ENCODE measurements at places on chromosomes 2 and 18. TPM values are rescaled to one million over a fixed set of nuclear protein-coding genes. Genes with fewer than 3 reads are reported as not detected.

DNA sequence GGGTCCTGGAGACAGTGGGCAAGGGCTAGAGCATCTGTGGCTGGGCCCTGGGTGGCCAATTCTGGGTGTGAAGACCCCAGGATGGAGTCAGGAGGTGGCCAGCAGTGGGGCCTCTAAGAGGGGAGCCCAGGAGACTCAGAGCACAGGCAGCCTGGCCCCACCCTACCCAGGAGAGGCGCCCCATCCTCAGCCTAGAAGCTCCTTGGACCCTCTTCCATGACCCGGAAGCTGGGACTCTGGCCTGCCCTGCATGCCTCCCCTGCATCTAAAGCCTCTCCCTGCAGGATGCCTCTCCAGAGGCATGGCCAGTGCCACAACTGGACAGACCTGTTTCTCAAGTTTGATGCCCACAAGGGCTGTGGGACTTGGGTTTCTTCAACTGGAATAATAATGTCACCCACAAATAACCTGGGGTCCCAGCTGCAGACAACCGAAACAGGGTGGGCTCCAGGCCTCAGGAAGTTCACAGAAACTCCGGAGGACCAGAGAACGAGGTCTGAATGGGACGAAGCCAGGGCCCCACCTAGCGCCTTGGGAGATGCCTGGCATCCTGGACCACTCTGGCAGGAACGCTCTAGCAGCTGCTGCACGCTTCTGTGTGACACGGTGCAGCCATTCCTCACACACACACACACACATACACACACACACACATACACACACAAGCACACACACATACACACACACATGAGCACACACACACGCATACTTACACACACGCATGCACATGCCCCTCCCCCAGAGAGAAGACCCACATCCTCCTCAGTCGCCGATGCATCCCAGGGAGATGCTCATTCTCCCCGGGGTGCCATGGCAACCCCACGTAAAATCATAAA lies 16.4 kb downstream of the KCNIP3 start:
- DNase-seq, result no peak
- H3K36me3 ChIP-seq, result no peaks in the 10 kb centered on the region
- H3K4me1 ChIP-seq, result peaks cover 6% of the 10 kb centered on the region
- no peak overlapping the region for H3K27ac ChIP-seq
- no peak overlapping the region for H3K4me3 ChIP-seq
- no peaks in the 10 kb centered on the region for H3K27me3 ChIP-seq

GRCh38 chr18:36183987-36184386 lies 3.3 kb upstream of the MOCOS start:
- no peak overlapping the region for H3K4me3 ChIP-seq
- H3K36me3 ChIP-seq, result no peaks in the 10 kb centered on the region
- H3K27me3 ChIP-seq, result peaks cover 19% of the 10 kb centered on the region
- DNase-seq, result no peak
- H3K27ac ChIP-seq, result no peak overlapping the region
- peaks cover 5% of the 10 kb centered on the region for H3K4me1 ChIP-seq

DNA sequence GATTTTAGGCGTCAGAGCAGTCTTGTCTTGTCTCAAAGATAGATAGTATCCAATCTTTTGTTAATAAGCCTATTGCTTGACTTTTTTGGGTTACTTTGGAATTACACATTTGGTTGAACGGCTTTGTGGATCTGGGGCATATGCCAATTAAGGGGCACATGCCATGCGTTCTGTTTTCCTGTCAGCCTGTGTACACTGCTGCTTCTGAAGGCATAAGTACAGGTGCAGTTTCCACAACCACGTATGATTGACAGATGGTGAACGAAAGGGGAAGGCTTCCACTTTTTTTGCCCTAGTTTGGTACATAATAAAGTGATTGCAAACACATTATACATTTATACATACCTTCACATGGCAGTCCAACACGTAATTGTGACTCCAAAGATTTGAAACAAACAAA lies 102.3 kb downstream of the RAPH1 start:
- H3K27ac ChIP-seq, result no peak overlapping the region
- no peak for DNase-seq
- H3K4me1 ChIP-seq, result no peaks in the 10 kb centered on the region
- peaks cover 9% of the 10 kb centered on the region for H3K36me3 ChIP-seq
- no peak overlapping the region for H3K4me3 ChIP-seq

DNA sequence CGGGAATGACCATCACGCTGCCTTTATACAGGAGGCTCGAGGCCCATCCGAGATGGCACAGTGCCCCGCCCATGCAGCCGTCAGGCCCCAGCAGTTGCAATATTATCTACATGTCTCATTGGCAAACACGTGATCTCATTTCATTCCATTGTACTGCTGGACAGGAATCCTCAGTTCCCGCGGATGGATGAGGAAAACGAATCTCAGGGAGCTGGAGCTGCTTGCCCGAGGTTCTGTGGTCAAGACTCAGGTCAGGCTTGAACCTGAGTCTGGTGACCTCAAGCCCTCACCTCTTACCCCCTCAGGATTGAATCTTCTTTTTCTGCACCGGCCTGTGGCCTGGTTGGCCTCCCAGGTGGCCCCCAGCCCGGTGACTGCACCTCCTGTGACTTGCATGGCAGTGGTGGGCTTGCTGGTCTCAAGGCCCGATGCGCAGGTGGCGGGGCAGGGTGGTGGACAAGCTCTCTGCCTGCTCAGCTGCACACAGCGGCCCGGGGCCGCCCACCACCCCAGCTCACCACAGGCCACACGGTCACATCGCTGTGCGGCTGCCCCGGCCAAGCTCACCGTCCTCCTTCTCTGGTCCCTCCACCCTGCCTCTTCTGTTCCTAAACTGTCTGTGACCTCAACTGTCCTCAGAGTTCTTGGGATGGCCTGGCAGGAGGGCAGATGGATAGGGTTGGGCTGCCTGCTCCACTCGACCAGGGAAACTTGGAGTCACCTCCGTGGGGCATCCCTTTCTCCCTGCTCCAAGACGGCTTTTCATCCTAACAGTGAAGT lies 52.0 kb upstream of the HS6ST1 start:
- H3K4me3 ChIP-seq, result no peak overlapping the region
- H3K4me1 ChIP-seq, result no peaks in the 10 kb centered on the region
- no peaks in the 10 kb centered on the region for H3K27me3 ChIP-seq
- no peaks in the 10 kb centered on the region for H3K36me3 ChIP-seq
- no peak for DNase-seq

GRCh38 chr2:219453671-219454590 lies 19.3 kb downstream of the SPEG start:
- H3K4me1 ChIP-seq, result peaks cover 5% of the 10 kb centered on the region
- H3K27ac ChIP-seq, result peak overlapping the region; percentile 30
- no peaks in the 10 kb centered on the region for H3K27me3 ChIP-seq
- H3K4me3 ChIP-seq, result no peak overlapping the region
- DNase-seq, result no peak

- H3K36me3 ChIP-seq, result no peaks in the 10 kb centered on the region
- DNase-seq, result no peak
- H3K4me1 ChIP-seq, result peaks cover 6% of the 10 kb centered on the region
- no peaks in the 10 kb centered on the region for H3K27me3 ChIP-seq
- no peak overlapping the region for H3K27ac ChIP-seq
Observed at GRCh38 chr18:24402209-24402785, 4.7 kb upstream of the OSBPL1A start.

- no peaks in the 10 kb centered on the region for H3K27me3 ChIP-seq
- no peaks in the 10 kb centered on the region for H3K36me3 ChIP-seq
- no peak overlapping the region for H3K4me3 ChIP-seq
- H3K27ac ChIP-seq, result no peak overlapping the region
Observed at GRCh38 chr18:28523758-28524475, 347.0 kb upstream of the CDH2 start.

GRCh38 chr2:184402381-184402780 lies 195.9 kb upstream of the ZNF804A start:
- DNase-seq, result no peak
- H3K27me3 ChIP-seq, result no peaks in the 10 kb centered on the region
- H3K27ac ChIP-seq, result no peak overlapping the region
- H3K36me3 ChIP-seq, result no peaks in the 10 kb centered on the region

DNA sequence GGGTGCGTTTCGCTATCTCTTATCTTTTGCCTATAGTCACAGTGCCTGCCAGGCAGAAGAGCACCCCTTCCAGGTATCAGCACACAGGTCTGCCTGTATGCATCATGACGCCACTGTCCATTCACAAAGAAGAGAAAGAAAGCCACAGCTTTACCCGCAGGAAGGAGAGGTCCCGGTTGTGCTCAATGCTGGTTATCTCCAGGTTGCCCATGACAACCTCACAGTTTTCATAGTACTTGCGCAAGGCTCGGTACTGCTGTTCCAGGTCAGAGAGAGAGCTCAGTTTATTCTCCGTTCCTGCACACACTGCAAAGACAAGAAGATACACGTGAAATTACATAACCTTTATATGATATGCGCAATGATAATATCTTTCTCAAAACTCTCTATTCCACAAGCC lies 414.0 kb downstream of the ERBB4 start:
- DNase-seq, result no peak
- no peaks in the 10 kb centered on the region for H3K27me3 ChIP-seq
- H3K27ac ChIP-seq, result no peak overlapping the region
- H3K36me3 ChIP-seq, result no peaks in the 10 kb centered on the region
- no peak overlapping the region for H3K4me3 ChIP-seq

- DNase-seq, result peak; percentile 9
- no peaks in the 10 kb centered on the region for H3K27me3 ChIP-seq
- no peak overlapping the region for H3K4me3 ChIP-seq
- no peak overlapping the region for H3K27ac ChIP-seq
- no peaks in the 10 kb centered on the region for H3K36me3 ChIP-seq
Observed at GRCh38 chr2:185245806-185246205, 492.8 kb upstream of the FSIP2 start.

- no peak overlapping the region for H3K27ac ChIP-seq
- H3K27me3 ChIP-seq, result no peaks in the 10 kb centered on the region
- peaks cover 8% of the 10 kb centered on the region for H3K4me1 ChIP-seq
- no peak for DNase-seq
Observed at GRCh38 chr2:128425216-128425615, 106.5 kb upstream of the HS6ST1 start.

DNA sequence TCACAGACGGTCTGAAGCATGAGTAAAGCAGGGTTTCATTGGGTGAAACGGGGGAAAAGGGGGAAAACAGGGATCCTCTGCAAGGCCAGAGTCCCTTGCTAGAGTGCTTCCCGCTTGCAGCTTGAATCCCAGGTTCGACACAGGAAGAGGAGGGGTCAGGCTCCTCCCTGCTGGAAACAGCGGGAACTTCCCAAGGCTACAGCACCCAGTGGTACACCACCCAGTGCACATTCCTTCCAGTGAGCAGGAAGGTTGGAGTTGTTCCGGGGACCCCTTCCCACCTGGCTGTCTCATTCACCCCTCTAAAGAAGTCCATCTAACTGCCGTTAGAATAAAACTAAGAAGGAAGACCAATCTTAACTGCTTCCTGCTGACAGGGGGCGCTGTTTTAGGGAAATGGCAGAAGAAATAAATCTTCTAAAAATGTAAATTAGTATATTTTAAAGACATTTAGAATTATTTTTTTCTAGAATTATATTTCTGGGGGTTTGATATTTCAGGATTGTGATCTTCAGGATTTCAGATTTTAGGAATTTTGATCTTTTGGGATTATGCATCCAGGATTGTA lies 230.9 kb downstream of the RBM43 start:
- DNase-seq, result no peak
- H3K4me3 ChIP-seq, result no peak overlapping the region
- H3K27me3 ChIP-seq, result no peaks in the 10 kb centered on the region
- no peaks in the 10 kb centered on the region for H3K36me3 ChIP-seq

GRCh38 chr2:241109210-241110088 lies 7.4 kb upstream of the MTERF4 start:
- H3K4me3 ChIP-seq, result no peak overlapping the region
- H3K27ac ChIP-seq, result no peak overlapping the region
- DNase-seq, result no peak
- peaks cover 14% of the 10 kb centered on the region for H3K36me3 ChIP-seq

- peak; percentile 15 for DNase-seq
- no peak overlapping the region for H3K27ac ChIP-seq
- no peaks in the 10 kb centered on the region for H3K4me1 ChIP-seq
- no peaks in the 10 kb centered on the region for H3K36me3 ChIP-seq
- peak overlapping the region; percentile 34 for H3K4me3 ChIP-seq
- peaks cover 72% of the 10 kb centered on the region for H3K27me3 ChIP-seq
Observed at GRCh38 chr18:33578518-33579348, 714 bp downstream of the ASXL3 start.

GRCh38 chr2:44573996-44574395 lies 212.2 kb downstream of the CAMKMT start:
- no peak overlapping the region for H3K4me3 ChIP-seq
- H3K36me3 ChIP-seq, result no peaks in the 10 kb centered on the region
- no peaks in the 10 kb centered on the region for H3K4me1 ChIP-seq
- no peaks in the 10 kb centered on the region for H3K27me3 ChIP-seq
- no peak for DNase-seq

- H3K27ac ChIP-seq, result no peak overlapping the region
- no peaks in the 10 kb centered on the region for H3K27me3 ChIP-seq
- DNase-seq, result peak; percentile 52
- H3K36me3 ChIP-seq, result no peaks in the 10 kb centered on the region
- H3K4me1 ChIP-seq, result no peaks in the 10 kb centered on the region
Observed at GRCh38 chr18:74342416-74343043, 26.9 kb downstream of the C18orf63 start.

DNA sequence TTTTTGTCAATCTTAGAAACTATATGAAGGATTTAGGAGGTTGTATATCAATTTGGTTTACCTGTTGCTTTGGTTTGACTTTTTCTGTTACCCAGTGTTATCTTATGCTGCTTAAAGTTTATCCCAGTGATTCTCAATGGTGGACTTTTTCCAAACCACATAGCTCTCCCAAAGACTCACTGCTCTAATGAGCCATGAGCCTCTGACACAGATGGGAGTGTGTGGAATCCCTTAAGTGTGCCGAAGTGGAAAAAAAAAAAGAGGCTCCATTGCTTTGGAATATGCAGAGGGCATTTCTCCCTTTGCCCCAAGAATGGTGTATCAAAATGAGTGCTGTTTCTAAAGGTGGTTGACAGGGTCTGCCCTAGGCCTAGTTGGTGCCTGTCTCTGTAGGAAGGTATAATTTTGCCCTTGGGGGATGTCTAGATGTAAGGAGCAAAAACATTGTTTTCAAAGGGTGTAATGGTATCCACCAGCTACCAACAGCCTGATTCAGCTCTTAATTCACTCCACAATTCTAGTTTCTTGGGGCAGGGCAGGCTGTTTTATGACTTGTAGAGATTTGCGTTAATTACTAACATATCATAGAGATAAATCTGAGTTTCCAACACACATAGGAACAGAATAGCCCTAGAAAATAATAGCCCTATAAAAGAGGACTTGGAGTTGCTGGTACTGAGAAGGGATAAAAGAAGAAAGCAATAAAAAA lies 64.3 kb upstream of the CYP26B1 start:
- peaks cover 4% of the 10 kb centered on the region for H3K4me1 ChIP-seq
- H3K36me3 ChIP-seq, result no peaks in the 10 kb centered on the region
- H3K27me3 ChIP-seq, result no peaks in the 10 kb centered on the region
- DNase-seq, result no peak

- DNase-seq, result no peak
- H3K4me3 ChIP-seq, result no peak overlapping the region
- H3K27me3 ChIP-seq, result no peaks in the 10 kb centered on the region
- no peak overlapping the region for H3K27ac ChIP-seq
Observed at GRCh38 chr18:71485611-71486010, 1058.5 kb downstream of the CBLN2 start.

GRCh38 chr2:68172990-68173700 lies 15.5 kb downstream of the PNO1 start:
- no peak overlapping the region for H3K27ac ChIP-seq
- peaks cover 18% of the 10 kb centered on the region for H3K36me3 ChIP-seq
- no peak overlapping the region for H3K4me3 ChIP-seq
- no peak for DNase-seq
- H3K4me1 ChIP-seq, result no peaks in the 10 kb centered on the region

The ATOH8 gene
- total RNA-seq, result 4.6 TPM

The OLA1 gene
- total RNA-seq, result 174 TPM

The PROM2 gene
- total RNA-seq, result 1.6 TPM

The PLA2R1 gene
- total RNA-seq, result not detected

The MDH1 gene
- 185 TPM for total RNA-seq

The DPP10 gene
- total RNA-seq, result not detected

The UBE2E3 gene
- total RNA-seq, result 93.1 TPM

The NFATC1 gene
- 10.4 TPM for total RNA-seq

The UBXN4 gene
- 117 TPM for total RNA-seq

The CDKL4 gene
- total RNA-seq, result 0.79 TPM

The STPG4 gene
- 0.75 TPM for total RNA-seq

The UGT1A4 gene
- total RNA-seq, result 0.11 TPM
